ENCODE measurements at places on chromosomes 16 and 17.

DNA sequence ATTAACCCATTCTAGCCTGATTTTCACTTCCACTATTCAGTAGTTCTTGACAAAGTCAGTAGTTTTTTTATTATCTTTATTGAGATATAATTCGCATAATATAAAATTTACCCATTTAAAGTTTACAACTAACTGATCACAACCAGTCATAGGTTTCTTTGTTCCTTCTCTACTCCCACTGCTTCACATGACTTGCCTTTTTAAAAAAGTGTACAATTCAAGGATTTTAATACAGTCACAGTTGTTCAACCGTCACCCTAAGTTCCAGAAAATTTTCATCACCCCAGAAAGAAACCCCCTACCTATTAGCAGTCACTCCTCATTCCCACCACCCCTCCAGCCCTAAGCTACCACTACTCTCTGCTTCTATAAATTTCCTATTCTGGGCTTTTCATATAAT is 162.5 kb downstream of the TRIM37 start:
- no peak for DNase-seq

- no peak for DNase-seq
These were observed 48.6 kb upstream of the IRX3 start for GRCh38 chr16:54335230-54335629.

DNA sequence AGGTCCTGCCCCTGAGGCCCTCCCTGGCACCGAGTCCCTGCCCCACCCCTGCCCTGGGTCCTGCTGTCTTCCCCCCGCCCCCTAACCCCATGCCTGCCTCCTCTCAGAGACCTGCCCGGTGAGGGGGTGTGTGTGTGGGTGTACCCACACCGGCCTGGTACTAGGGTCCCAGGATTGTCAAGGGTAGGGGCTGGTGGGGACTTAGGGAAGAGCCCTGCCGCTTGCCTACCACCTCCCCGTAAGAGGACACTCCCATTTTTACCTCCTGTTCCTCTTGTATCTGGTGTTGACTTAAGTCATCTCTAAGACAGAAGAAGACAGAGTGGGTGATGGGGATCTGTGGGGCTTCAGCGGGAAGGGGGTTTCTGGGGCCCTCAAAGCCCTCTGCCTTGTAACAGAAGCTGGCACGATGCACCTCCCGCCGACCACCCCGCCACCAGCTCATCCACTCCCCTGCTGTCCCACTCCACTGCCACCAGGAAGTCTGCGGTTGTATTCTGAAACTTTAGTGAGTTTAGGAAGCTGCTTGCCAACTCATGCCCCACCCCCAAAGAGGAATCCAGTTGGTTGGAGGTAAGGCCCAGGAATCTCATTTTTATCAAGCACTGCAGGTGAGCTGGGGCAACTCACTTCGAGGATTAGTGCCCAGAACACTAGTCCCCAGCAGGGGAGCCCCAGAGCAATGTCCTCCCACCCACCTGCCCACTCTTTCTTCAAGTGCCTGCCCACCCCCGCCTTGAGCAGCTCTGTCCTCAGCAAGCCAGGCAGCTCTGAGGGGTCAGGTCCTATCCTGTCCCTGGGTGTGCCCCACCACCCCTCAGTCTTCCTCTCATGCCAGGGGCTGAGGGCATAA is 5.6 kb downstream of the SPATA32 start:
- no peak for DNase-seq

DNA sequence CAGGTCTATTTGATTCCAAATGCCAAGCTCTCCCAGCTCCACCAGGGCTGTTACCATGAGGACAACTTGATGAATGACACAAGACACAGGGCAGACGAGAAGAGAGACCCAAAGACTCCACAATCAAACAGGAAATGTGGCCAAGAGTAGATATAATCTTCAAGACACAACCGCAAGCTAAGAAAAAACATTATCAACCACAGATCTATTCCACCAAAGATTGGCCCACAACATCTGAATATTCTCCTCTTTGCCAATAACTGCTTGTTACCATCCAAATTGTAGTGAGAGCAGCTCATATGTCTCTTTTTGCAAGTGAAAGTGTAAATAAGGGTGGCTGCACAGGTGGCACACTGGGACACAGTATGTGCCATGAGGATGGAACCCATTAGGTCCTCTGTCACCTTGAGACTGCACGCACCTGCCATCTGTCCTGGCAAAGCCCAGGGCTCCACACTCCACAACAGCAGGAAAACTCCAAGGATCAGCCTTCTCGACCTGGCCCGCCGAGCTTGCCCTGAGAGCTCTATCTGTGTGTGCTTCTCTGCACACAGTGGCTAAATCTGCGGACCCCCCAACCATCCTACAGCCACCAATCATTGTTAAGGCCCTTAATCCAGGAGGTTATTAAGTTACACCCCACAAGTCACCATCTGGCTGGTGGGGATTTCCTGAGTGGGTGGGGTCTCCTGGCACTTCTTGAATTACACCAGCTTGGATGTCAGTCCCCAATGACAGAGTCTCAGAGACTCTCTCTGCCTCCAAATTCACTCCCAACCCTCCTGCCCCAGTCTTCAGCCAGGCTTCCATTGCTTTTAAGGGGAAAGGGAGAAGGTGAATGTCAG is 50.5 kb downstream of the DYNLRB2 start:
- DNase-seq, result no peak

DNA sequence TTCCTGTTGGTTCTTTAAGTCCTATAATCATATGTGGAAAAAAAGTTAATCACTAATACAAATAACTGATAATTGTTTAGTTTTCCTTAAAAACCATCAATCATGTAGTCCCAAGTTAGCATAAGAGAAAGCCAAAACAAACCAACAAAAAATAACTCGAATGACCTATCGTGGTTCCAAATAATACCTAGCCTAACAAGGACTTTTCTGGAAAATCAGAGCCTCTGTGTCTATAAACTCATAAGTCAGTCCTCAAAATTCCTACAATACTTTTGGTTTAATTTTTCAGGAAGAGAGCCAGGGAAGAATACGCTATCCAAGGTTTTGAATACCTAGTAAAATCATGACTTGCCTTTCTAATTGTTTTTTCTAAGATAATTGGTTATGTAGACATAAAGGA is 975.3 kb upstream of the SOX9 start:
- no peak for DNase-seq

- DNase-seq, result no peak
These were observed 353.3 kb downstream of the SEC14L1 start for GRCh38 chr17:77493901-77494663.

DNA sequence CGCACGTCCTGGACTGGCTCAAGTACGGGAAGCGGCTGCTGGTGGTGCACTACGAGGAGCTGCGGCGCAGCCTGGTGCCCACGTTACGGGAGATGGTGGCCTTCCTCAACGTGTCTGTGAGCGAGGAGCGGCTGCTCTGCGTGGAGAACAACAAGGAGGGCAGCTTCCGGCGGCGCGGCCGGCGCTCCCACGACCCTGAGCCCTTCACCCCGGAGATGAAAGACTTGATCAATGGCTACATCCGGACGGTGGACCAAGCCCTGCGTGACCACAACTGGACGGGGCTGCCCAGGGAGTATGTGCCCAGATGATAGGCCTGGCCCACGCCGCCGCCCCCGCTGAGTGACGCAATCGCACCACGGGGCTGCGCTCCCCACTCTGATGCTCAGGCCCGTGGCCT is 50.2 kb downstream of the WSCD1 start:
- DNase-seq, result no peak

GRCh38 chr17:32498391-32498790 is 11.6 kb downstream of the CDK5R1 start:
- no peak for DNase-seq

GRCh38 chr17:27367121-27367981 is 73.4 kb downstream of the WSB1 start:
- DNase-seq, result no peak

GRCh38 chr17:76451506-76451905 is 1.4 kb downstream of the UBE2O start:
- DNase-seq, result no peak

DNA sequence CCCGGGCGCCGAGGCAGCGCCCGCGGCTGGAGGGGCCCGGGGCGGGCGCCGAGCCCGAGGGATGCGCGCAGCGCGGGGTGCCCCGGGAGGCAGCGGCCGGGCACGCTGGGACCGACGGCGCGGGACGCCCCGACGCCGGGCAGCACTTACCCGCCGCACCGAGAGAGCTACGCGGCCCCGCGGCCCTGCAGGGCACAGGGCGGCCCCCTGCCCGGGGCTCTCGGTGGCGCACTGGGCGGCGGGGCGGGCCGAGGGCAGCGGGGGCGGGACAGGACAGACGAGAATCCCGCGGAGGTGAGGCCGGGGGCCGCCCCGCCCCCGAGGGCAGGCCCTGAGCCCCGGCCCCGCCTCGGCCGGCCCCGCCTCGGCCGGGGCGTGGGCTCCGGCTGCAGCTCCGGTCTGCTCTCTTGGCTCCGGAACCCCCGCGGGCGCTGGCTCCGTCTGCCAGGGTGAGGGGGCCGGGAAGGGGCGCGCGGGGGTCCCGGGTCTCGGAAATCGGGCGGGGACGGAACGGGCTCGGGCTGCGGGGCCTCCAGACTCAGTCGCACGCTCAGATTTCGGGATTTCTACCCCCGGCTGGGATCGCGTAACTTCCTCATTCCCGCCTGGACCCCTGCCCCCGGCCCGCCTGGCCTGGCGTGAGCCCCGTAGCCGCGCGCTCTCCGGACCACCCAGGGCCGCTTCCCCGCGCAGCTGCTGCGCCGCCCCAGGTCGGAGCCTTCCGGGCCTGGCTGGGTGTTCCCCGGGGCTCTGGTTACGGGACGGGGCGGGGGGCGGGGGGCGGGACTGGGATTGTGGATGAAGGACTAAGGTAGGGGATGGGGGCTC is at the start of gene PLD2:
PLD2 (plus strand) TSS at position 376 of the 828 bp plus-strand sequence. CDS start 621 bp downstream, outside the sequence.
- peak; percentile 67 for DNase-seq

- DNase-seq, result no peak
These were observed 65.8 kb upstream of the PLCG2 start for GRCh38 chr16:81713295-81713772.

DNA sequence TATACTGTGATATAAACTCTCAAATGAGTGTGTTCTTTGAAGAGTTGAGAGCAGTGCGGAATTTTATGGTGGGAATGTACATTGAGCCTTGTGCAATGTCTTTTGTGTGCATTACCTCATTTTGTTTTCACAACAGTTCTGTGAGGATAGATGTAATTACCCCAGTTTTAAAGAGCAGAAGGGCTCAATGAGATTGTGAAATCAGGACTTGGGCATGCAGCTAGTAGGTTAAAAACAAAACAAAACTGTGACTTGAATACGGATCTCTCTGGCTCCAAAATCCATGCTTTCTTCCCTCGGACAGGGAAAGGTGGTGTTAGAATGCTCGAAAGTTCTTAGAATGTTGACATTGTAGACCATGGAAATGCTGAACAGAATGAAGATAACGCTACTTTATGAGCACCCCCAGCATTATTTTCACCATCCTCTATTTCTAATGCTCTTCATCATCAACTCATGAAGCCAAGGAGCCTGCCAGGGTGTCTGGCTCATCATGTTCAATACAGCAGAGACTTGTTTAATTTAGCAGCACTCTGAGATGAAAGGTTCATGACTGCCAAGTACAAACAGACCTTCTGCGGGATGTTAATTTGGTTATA is 17.1 kb downstream of the MRTFB start:
- DNase-seq, result no peak

GRCh38 chr17:17385491-17385890 is 82.3 kb downstream of the NT5M start:
- no peak for DNase-seq

- no peak for DNase-seq
These were observed 54.2 kb downstream of the NDEL1 start for GRCh38 chr17:8489841-8490240.

DNA sequence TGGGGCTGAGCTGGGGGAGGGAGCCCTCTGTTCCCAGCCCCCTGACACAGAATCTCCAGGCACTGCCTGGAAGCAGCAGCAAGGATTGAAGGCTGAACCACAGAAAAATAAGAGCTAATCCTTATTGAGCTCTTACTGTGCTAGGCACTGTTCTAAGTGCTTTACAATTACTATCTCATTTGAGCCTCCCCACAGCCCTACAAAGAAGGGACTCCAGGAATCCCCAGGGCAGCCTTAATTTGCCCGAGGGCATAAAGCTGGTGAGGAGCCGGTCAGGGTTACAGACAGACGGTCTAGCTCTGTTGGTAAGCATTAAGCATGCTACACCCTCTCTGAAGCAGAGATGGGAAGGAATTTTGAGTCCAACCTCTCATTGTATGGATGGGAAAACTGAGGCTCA is 7.0 kb downstream of the SAMD14 start:
- no peak for DNase-seq

GRCh38 chr17:15496735-15497670 is 29.6 kb upstream of the CDRT4 start:
- DNase-seq, result no peak

DNA sequence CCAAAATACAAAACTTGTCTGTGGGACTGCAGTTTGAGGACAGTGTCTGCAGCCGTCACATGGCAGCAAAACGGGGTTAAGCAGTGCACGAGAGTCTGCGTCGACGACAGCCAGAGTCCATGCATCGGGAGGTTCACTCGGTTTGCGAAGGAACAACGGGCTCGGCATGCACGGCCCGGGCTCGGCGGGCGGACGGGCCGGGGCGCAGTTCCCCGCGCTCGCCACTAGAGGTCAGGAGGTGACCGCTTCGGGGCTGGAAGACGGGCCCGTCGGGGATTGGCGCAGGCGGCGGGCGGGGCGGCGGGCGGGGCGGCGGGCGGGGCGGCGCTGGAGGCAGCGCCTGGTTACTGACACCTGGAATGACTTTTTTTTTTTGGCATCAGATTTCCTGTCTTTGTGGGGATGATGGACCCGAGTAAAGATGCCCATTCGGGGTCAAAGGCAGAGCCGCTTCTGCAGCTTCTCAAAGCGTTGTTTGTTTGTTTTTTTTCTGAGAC is 6.5 kb downstream of the SCGB1C2 start:
- peak; percentile 79 for DNase-seq

DNA sequence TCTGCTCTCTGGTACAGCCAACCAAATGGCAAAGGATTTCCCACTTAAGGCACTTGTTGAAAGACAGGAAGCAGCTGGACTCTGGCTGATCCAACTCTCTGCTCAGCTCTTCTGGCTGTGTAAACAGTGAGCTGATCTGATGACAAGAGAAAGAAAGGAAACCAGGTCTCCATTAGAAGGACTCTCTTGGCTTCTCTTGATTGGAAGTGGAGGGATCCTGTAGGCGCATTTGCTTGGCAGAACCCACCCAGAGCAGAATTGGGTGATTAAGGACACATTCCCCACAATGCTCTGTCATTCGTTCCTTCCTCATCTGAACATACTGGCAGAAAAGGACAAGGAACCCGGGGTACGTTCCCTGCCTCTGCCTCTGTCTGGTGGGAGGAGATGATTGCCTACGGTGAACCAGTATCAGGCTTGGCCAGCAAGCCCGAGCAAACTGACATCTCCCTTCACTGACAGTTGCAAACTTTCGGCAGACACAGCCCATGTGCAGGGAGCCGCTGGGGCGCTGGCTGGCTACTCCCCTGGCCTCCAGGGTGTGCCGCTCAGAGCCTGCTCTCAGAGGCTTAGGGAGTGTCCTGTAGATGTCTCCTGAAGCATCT is 29.1 kb downstream of the LDHD start:
- no peak for DNase-seq

- no peak for DNase-seq
These were observed 263.9 kb upstream of the TBX2 start for GRCh38 chr17:61135782-61136181.
